ENCODE measurements at places on chromosomes 4 and X.

DNA sequence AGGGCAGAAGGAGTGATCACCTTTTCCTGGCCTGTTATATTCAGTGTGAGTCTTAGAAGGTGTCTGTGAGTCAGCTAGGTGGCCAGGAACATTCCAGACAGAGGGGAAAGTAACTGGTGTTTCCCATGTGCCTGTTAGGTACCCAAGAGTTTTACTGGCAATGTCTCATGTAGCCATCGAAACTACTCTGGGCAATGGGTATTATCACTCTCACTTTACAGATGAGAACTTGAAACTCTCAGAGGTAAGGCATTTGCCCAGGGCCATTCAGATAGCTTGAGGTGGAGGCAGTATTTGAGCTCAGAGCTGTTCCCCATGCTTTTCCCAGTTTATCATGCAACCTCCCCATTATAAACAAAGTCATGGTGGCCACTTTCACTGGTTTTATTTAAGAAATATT, 80.4 kb upstream of the NHS start:
- DNase-seq = no peak

DNA sequence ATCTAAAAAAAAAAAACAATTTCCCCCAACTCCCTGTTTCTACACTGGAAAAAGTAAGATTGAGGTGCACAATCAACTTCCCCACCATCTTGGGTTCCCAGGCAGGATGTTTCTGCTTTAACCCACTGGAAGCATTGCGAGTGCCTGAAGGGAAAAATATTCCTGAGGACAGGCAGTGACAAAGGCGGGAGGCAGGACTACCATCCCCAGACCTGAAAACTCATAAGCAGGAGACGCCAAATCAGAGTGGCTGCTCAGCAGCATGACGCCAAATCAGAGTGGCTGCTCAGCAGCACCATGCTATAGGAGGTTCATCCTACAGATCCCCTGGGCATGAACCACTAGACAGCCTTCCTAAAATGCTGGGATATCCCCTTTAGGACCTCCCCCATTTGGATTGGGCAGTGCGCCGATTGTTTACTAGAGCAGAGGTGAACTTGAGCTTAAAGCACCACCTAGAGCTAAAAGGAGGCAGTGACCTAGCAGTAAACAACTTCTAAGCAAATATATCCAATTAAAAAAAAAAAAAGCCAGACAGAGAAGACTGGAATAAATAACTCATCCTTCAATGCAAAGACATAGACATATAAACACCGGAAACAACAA, 35.0 kb upstream of the GK start:
- DNase-seq = no peak

- DNase-seq = no peak
Observed at GRCh38 chr4:82900066-82900410, 497 bp upstream of the THAP9 start.

- no peak for DNase-seq
Observed at GRCh38 chr4:102521570-102521969, 20.4 kb downstream of the NFKB1 start.

GRCh38 chr4:40507977-40508376, 121.7 kb downstream of the RBM47 start:
- no peak for DNase-seq

GRCh38 chr4:31877429-31877828, 1157.3 kb downstream of the PCDH7 start:
- DNase-seq = peak; percentile 57

DNA sequence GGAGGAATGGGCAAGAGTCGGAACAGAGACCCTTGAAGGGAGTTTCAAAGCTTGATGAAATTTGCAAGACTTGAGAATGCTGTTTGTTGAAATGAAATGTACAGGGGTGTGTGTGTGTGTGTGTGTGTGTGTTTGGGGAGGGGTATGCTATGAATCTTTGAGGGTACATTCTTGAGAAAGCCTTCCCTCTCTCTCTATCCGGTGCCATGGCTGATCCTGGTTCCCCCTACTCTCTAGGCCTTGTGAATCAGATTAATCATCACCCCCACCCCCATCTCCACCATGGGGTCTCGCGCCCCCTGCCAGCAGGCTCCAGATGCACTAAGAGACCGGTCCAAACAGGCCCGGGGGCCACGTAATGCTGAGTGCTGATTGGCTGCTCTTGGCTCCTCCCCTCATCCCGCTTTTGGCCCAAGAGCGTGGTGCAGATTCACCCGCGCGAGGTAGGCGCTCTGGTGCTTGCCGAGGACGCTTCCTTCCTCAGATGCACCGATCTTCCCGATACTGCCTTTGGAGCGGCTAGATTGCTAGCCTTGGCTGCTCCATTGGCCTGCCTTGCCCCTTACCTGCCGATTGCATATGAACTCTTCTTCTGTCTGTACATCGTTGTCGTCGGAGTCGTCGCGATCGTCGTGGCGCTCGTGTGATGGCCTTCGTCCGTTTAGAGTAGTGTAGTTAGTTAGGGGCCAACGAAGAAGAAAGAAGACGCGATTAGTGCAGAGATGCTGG, at the start of gene HTR2C:
Gene HTR2C (plus strand): TSS at position 441 of the 729 bp plus-strand sequence. CDS start 142,851 bp downstream, outside the sequence.
- no peak for DNase-seq

- no peak for DNase-seq
Observed at GRCh38 chr4:1419708-1420107, 13.5 kb upstream of the NKX1-1 start.

GRCh38 chr4:153207027-153207426, 2.8 kb downstream of the TRIM2 start:
- no peak for DNase-seq

DNA sequence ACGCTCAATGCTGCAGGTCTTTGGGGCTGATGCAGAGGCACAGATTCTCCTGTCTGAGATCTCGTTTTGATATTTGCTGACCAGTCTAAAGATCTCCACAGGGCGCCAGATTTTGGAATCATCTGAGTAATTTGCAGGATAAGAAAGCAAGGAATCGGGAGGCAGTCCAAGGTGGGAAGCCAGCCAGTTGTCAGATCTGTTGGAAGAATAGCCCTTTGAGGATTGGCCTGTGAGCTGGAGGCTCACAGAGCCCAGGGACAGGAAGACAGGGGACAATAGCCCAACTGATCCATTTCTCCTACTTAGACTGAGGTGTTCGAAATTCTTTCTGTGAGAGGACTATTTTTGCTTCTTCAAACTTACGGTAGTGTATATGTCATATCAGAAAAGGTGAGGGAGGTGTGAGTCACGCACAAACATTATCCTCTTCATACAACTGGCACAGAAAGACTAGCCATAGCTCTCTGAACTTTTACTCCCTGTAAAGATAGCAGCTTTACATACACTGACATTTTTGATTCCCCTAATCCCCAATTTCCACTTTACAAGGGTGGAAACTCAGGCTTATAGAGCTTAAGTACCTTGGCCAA, 8.8 kb downstream of the DIPK2B start:
- no peak for DNase-seq

DNA sequence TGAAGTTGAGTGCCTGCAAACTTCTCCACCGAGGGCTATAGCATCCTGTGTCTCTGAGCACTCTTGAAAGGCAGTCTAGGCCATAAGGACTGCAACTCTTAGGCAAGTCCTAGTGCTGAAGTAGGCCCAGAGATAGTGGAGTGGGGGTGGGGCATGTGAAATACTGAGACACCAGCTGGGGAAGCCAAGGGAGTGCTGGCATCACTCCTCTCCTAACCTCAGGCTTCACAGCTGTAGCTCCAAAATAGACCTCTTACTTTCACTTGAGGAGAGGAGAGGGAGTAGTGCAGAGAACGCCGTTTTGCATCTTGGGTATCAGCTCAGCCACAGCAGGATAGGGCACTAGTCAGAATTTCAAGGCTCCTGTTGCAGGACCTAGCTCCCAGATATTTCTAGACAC, 56.2 kb upstream of the CYSLTR1 start:
- no peak for DNase-seq

- no peak for DNase-seq
Observed at GRCh38 chrX:48516285-48516684, 5.3 kb upstream of the EBP start.

GRCh38 chr4:57091657-57092162, 18.5 kb downstream of the IGFBP7 start:
- DNase-seq = no peak

GRCh38 chrX:42771506-42772335, 6.2 kb downstream of the PPP1R2C start:
- DNase-seq = no peak

DNA sequence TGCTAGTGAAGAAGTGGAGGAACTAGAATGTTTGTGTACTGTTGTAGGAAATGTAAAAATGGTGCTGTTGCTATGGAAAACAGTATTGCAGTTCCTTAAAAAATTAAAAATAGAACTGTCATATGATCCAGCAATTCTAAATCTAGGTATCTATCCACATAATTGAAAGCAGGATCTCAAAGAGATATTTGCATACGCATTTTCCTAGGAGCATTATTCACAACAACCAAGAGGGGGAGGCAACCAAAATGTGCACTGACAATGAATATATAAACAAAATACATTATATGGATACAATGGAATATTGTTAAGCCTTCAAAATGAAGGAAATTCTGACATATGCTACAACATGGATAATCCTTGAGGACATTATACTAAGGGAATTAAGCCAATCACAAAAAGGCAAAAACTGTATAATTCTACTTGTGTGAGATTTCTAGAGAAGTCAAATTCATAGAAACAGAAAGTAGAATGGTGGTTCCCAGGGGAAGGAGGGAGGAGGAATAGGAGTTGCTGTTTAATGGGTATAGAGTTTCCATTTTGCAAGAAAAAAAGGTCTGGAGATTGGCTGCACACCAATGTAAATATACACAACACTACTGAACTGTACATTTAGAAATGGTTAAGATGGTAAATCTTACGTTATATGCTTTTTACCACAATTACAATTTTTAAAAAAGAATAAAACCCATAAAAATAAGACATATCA, 35.6 kb upstream of the KCNE5 start:
- no peak for DNase-seq

- DNase-seq = no peak
Observed at GRCh38 chr4:162457071-162457865, 293.5 kb upstream of the FSTL5 start.

GRCh38 chrX:70979136-70979762, 48.4 kb upstream of the SLC7A3 start:
- DNase-seq = peak; percentile 1

DNA sequence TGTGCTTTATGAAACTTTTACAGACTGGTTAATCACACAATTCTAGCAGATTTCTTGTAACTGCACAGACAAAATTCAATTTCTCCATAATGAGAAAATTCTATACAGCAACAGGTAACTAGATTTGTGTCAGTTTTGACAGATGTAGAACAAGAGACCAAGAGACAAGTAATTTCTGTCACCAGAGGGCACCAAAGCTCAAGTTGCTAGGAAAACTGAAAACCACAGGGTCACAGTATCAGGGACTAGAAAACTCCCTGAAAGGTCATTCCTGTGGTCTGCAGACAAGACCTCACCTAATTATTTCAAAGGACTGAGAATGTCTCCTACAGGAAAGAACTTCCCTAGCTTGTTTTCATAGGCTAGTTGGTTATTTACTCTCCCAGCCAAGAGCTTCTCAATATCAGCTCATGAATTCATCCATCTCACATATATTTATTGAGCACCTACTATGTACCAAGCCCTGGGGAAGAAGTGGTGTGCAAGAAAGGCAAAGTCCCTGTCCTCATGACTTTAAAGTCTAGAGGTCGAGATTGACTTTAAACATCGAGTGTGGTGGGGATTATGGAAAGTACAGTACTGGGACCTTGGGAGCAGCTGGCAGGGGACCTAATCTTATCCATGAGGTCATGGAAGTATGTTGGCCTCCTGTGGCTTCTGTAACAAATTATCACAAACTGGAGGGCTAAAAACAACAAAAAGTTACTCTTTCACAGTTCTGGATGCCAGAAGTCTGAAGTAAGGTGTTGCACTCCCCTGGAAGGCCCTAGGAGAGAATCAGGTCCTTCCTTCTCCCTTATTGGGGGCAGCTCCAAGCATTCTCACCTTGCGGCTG, 47.8 kb upstream of the SETD7 start:
- DNase-seq = peak; percentile 69

Measured in SK-N-DZ (cell line).